ENCODE measurements at places on chromosomes 4 and X.

- DNase-seq: no peak
These were observed 30.6 kb upstream of the MANBA start for GRCh38 chr4:102791318-102791835.

DNA sequence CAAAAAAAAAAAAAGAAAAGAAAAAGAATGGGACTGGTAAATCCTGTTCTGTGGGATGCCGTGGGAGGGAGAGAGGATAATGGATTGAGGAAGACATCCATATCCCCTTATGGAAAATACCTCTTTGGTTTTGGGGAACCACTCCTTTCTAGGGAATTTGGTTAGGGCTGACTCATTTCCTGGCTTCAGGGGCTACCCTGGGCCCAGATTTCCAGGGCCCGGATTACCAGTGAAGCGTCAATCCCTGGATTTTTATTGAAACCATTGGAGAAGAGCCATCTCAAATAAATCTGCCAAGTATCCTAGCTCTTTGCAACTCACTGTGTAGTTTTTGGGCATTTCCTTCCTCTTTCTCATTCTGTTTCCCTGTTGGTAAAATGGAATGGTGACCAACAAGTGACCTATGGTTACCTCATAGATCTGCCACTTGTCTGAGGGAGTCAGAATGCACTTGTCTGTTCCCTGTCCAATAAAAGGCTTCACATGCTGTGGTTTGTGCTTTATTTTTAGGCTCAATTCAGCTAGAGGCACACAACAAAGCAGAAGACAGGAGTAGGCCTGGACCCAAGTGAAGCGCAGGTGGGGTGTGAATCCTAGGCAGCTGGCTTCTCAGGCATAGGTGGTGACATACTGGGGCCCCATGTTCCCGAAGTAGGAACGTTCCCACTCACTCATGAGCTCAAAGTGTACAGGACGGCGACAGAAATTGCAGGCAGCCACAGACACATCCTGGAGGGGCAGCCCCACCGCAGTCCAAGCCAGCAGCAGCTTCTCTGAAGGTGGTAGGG is 8.6 kb downstream of the APEX2 start:
- no peak for DNase-seq

DNA sequence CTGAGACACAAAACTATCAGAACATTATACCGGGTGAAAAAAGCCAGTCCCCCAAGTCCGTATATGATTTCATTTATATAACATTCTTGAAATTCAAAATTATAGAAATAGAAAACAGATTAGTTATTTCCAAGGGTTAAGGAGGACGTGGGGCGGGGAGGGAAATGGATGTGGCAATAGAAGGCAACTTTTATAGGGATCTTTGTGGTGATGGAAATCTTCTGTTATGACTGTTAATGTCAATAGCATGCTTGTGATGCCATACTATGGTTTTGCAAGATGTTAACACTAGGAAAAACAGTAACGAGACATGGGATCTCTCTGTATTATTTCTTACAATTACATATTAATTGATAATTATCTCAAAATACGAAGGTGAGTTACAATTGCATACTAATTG is 96.4 kb downstream of the LNX1 start:
- DNase-seq: no peak

GRCh38 chr4:42397635-42398170 is 415 bp downstream of the SHISA3 start:
- no peak for DNase-seq

- DNase-seq: no peak
These were observed 579.2 kb downstream of the BCOR start for GRCh38 chrX:39518476-39519029.

- DNase-seq: no peak
These were observed 6.9 kb downstream of the MSN start for GRCh38 chrX:65674204-65674893.

GRCh38 chr4:40199999-40200874 is 3.4 kb downstream of the RHOH start:
- peak; percentile 33 for DNase-seq

GRCh38 chrX:13029887-13030771 is 14.3 kb downstream of the FAM9C start:
- no peak for DNase-seq

- no peak for DNase-seq
These were observed 40.6 kb downstream of the TMEM164 start for GRCh38 chrX:110043506-110043905.

DNA sequence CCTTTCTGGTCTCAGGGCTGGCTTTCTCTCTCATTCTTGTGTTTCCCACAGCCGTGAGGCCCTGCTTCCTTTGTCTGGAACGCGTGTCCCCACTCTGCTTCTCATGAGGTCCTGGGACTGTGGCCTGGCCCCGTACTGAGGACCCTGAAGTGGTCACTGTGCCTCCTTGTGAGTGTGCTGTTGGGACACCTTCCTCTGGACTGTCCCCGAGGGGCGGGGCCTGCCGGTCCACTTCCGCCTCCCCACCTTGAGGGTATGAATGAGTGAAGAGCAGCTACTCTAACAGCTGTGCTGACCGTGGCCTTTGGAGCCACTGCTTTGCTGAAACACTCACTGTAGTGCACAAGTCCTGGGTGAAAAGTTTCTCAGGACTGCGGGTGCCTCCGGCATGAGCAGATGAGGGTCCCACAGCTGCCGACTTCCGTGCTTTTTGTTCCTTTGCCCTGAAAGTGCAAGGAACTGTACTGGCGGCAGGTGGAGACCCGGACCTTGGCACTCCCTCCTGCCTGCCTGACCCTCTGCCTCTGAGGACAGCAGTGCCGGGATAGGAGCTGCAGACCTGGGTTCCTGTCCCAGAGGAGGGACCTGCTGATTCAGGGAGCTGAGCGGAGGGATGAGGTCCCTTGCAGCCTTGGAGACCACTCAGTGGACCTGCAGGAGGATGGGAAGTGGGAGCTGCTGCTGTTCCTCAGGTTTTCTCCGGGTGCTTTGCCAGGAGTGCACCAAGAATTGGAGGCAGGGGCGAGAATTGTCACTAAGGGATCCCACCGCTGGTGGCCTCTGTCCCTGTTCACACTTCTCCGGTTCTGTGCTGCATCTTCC is 38.0 kb downstream of the HTT-AS start:
- no peak for DNase-seq

GRCh38 chr4:102614801-102615200 is 113.6 kb downstream of the NFKB1 start:
- no peak for DNase-seq

GRCh38 chr4:73990988-73991741 is 3.2 kb upstream of the PPBP start:
- no peak for DNase-seq

- peak; percentile 80 for DNase-seq
These were observed 13.2 kb downstream of the GALNT7 start for GRCh38 chr4:173181848-173182247.

DNA sequence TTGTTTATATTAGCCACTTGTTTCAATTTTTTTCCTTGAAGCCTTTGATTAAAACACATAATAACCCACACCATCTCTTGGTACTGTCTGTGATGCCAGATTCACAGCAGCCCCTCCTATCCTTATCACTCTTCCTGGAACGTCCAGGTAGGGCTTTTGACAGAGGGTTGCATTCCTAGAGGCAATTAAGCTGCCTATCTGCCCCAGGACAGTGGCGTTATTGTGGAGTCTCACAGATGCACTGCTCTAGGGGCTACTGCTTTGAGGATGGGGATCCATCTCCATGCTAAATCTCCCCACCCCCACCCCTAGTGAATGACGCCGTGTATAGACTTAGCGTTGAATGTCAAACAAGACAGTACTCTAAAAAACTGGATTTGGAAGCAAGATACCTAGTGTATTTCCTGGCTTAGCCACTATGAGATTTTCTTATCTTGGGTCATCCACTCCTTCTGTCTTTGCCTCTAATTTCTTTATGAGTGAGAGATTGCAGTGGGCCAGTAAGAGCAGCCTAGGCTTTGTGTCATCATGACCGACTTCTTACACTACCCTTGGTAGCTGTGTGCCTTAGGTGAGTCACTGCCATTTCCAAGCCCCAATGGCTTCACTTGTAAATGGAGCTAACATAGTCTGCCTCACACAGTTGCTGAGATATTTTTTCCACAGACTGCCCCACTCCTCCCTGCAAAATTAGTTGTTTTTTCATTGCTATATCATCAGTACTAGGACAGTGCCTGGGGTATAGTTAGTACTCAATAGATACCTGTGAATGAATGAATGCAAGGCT is 90.9 kb downstream of the EGF start:
- DNase-seq: peak; percentile 10

- DNase-seq: no peak
These were observed 30.6 kb upstream of the IL9R start for GRCh38 chrX:155966876-155967275.

DNA sequence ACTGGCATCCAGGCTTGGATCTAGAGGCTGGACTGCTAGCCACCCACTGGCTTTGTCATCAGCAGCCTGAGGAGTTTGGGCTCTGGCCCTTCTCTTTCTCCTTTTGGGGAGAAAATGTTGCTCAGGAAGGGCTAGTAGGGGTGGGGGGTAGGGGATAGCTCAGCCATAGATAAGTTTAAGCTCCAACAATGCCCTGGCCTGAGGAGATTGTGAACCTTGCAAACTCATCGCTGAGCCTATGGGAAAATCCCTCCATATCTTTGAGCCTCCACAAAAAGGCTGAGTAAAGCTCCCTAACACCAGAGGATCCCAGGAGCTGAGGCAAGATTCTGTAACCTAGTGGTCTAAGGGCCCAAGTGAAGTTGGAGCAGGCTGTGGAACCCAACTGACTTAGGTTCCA is 8.8 kb downstream of the OTUD5 start:
- DNase-seq: no peak

- no peak for DNase-seq
These were observed 551.8 kb upstream of the PABPC4L start for GRCh38 chr4:134753390-134753789.

DNA sequence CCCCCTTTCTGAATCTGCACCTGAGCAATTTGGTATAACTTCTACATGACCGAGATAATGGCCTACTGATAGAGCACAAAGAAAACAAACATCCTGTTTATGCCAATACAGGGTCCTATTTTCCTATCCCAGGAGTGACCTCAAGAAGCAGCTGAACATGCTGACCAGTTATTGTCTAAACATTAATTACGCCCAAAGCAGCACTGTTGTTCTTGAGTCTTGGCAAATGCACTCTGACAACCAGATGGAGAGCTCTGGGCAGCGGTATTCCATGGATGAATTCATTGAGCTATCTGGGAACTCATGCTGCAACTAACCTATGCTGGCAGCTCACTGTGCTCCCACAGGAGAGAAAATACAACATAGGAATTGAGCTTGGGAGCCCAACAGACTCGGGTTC is 52.6 kb downstream of the PCYT1B start:
- no peak for DNase-seq

DNA sequence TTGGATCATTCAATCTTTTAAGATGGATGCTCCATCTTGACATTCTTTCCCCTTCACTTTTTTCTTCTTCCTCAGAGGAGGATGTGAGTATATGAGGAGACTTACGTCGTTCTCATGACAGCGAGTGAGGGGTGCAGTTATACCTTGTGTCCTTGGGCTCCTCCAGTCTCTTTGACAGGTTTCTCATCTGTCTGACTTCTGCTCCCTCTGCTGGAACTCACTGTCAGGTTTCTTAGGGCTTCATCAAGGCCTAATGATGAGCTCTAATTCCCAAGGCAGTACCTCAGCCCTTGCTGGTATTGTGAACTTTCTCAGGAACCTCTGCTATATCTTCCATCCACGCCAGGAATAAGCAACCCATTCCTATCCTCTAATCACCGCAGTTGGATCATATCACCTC is 237.8 kb upstream of the ADGRL3 start:
- no peak for DNase-seq

- peak; percentile 8 for DNase-seq
These were observed 45.2 kb downstream of the ZNF674 start for GRCh38 chrX:46500054-46500453.

- DNase-seq: no peak
These were observed 26.3 kb downstream of the RTL5 start for GRCh38 chrX:72105436-72105835.

DNA sequence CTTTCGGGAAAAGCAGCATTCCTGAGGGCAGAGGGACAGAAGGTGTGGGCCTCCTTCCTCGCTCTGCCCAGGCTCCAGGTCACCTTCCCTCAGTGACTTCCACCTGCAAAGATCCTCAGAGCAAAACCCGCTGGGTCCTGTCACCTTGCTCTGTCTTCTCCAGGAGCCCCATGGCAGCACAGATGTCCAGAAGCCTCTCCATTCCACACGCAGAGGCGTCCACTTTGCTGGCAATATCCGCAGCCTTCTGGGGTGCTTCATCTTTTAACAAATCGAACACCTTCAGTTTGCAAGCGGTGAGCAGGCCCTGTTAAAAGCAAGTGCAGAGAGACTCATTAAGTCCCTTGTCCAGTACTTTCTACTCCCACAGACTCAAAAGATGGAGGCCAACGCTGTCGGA is 27.3 kb downstream of the ASMTL start:
- no peak for DNase-seq

DNA sequence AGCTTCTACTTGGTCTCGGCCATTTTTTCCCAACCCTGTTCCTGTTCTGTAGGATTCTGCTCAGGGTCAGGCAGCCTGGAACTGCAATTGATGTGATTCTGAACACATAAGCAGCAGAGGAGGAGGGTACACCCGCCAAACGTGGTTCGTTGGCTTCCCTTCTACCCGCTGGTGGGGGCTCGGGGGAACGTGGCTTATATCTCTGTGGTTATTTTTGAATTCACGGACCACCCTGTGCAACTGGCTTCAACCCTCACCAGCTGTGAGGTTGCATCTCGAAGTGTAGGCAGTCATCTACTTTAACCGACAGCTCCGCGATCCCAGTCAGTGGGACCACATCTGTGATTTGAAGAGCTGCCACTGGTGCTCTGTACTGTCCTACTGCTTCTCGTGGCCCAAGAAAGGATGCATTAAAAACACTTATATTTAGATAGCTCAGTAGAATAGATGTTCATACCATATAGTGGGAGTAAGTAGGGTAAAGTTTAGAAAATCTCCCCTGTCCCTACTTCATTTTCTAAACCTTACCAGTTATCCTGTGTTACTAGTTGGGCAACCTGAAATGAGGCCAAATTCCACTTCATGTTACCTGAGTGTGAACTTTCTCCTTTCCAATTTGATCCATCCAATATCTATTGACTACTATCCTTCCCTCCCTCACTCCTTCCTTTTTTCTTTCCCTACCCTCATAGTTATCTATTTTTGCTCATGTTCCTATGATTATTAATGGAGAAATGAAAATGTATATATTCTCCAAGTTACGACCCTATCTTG is 80.4 kb upstream of the BCOR start:
- no peak for DNase-seq

- peak; percentile 41 for DNase-seq
These were observed 460 bp upstream of the GEMIN8 start for GRCh38 chrX:14030174-14030530.

GRCh38 chrX:139784807-139785206 is 76.8 kb upstream of the MCF2 start:
- DNase-seq: no peak

DNA sequence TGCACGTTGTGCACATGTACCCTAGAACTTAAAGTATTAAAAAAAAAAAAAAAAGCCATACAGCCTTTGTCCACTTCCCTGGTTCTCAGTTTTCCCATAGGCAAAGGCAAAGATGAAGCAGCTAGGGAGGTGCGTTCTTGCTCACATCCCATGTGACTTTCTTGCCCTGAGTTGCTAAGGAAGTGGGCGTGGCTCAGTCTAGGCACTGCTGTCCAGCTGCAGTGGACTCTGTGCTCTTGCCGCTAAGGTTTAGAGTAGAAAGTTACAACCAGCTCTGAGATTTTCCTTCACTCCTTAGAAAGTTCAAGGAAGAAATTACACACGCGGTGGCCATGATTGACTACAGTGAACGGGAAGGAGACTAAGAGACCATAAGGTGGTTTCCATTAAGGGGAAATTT is 144.7 kb downstream of the NAA11 start:
- DNase-seq: no peak

- no peak for DNase-seq
These were observed at the start of gene POF1B for GRCh38 chrX:85379174-85379907. POF1B (minus strand) TSS chrX:85379665; CDS start chrX:85379454, 211 bp downstream.

- no peak for DNase-seq
These were observed 1155.5 kb upstream of the PABPC4L start for GRCh38 chr4:135357091-135357490.

Measured in amniotic epithelial cell (primary cell).